Esophagus squamous epithelium (tissue), 5 donors: ENCODE measurements at places on chromosomes 6 and 20.

DNA sequence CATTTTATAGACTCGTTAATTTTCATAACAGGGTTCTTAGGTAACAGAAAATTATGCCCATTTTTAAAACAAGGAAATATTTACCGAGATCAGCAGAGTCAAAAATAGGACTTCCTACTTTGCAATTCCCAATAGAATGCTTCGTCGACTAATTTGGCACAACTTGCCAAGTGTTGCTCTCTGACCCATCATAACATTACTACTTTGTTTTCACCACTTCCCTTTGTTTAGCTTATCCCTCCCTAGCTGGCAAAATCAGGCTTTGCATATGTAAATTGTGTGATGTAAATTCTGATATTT lies 914 bp upstream of the RANBP9 start:
- no peak for DNase-seq

- no peak for DNase-seq
These were observed 1.6 kb downstream of the PXDC1 start for GRCh38 chr6:3749977-3750316.

DNA sequence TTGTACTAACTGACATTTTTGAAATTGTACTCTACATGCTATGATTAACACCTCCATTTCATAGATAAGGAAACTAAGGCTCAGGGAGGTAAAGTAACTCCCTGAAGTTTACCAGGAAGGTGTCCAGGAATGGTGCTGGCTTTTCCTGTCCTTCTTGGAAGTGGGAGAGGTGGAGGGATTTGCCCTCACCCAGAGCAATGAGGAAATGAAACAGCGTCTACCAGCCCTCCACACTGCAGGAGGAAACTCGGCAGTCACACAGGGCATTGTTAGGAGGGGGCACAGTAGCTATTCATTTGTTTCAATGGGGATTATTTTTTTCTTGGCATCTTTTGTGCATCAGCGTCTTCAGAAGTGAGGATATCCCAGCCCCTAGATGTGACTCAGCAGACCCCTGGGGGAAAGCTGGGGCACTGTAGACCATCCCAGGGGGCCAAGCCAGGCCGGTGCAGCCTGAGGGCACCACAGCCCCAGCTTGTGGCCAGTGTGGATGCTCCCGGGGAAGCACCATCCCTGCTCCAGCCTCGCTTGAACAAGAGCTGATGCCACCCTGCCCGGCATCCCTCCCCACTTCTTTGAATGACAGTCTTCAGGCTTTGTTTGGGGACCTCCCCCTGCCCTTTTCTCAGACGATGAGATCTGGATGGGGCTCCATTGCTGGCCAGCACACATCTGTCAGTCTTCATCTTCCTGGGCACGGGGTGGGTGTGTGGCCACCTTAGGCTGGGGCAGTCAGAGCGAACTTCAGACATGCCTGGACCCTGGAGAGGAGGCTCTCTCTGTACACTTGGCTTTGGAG lies 224.4 kb upstream of the PMEPA1 start:
- DNase-seq = no peak

DNA sequence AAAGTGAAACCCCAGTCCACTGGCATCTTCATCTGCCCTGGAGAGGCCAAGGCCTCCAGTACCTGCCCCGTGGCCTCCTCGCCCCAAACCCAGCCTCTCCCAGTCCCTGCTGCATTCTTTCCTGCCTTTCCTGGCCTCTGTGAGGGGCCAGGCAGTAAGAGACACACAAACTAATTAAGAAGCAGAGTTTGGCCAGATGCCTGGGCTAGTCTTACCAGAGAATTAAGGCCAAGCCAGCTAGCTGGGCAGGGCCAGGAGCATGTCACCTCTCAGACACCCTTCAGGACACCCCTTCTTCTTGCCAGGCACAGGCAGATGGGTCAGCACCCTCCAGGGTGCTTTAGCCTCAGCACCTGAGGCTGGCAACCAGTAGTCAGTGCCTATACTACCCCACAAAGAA lies 2.4 kb downstream of the MDGA1 start:
- DNase-seq = no peak

DNA sequence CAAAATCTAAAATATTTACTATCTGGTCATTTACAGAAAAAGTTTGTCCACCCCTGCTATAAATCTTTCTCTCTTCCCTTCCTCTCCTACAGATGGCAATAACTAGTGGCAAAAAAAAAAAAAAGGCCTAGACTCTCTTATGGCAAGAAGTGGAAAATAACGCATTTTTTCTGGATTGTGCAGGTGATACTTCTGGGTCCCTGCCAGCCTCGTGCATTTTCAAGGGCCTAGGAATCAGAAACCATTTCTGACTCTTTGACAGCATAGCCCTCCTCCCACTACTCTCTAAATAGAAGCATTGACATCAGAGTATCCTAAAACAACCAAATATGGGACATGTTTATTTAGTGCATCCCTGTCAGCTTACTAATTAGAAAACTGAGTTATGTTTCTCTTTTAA lies 251.0 kb downstream of the KHDC1L start:
- no peak for DNase-seq

DNA sequence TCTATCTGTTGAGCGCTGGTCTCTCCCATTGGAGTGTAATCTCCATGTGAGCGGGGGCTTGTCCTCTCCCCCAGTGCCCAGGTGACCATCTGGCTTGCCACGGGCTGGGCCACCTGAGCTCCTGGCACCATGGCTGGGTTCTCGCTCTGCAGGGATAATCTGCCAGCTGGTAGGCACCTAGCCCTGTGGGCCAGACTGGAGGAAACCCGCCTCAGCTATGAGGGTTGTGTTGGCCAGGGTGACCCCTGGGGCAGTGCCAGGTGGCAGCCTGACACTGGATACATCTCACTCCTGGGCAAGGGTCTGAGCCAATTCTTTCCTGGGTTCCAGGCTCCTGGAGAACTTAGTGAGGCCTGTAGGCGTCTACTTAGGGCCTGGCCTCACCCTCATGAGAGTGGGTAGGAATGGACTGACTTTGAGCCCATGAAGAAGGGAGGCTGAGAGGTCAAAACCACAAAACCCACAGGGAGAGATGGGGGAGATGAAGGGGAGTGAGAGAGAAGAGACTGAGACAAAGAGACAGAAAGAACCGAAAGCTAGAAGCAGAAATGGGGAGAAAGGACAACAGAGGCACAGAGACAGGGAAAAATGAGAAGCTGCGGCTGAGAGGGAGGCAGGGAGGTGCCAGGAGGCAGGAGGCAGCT lies 5.8 kb upstream of the SLC52A3 start:
- no peak for DNase-seq

DNA sequence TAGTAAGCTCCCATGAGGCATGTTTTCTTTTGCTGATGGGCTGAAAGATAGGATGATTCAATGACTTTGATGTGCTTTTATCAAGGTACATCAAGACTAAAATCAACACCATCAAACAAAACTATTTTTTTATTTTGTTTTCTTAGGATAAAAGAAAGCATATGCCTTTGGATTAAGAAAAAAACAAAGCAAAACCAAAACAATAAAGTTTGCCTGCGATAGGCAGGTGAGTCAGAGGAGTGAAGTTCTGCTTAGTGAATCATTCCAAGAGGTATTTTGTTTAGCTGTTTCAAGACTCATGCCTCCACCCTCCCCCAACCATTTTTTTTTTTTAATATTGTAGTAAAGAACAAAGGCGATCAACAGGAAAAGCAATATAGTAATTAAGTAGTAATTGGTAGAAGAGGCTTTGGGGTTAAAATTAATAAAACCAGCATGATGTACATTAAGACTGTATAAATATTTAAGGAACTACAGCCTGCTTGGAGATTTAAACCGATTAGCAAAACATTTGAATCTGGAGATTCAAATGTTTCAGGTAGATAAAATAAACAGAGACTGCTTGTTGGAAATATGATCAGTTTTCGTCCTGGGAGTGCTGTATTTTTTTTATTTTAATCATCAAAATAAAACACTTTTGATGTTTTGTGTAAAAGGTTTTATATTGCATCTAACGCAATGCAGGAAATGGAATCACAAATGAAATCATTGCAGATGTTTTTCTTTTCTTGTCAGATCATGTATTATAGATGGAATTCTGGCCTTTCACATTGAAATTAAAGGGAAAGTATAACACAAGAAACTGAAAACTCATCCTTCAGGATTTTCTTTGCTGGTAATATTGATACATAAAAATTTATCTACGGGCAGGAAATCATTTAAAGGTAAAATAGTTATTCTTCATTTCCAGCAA lies 482.3 kb upstream of the MANEA start:
- no peak for DNase-seq

- no peak for DNase-seq
These were observed 60.4 kb downstream of the HAO1 start for GRCh38 chr20:7879883-7880282.

GRCh38 chr6:14863902-14864850 lies 381.7 kb upstream of the JARID2 start:
- no peak for DNase-seq

GRCh38 chr20:41213150-41213820 lies 75.9 kb downstream of the PLCG1 start:
- no peak for DNase-seq
